T-helper 17 cell (primary cell): ENCODE measurements at places on chromosomes 13 and 19.
A peak's percentile ranks its signal among the peaks of the same experiment; 100 is the strongest.

DNA sequence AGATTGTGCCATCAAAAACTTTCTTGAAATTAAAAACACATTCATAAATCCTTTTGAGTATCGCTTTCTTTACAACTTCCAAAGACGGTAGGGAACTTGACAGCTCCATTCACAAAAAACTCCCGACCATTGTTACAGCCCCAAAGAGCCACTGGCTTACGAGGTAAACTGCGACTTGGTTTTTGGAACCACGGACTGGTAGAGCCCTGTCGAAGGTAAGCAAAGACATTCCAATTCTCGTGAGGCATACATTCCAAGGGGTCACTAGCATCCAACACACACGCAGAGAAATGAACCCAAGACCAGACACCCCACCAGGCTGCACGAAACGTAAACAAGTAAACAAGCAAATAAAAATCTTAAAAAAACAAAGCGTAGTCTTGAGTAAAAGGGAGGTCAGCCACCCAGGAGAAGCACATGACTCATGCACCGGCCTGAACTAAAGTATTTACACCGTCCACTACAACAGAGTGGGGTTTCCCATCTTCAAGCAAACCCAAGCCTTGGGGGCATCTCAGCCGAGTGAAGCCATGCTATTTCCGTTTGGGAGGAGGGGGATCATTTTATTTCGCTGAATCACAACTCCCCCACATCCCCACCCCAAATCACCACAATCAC lies 1.4 kb downstream of the BRD4 start:
- DNase-seq, result no peak

DNA sequence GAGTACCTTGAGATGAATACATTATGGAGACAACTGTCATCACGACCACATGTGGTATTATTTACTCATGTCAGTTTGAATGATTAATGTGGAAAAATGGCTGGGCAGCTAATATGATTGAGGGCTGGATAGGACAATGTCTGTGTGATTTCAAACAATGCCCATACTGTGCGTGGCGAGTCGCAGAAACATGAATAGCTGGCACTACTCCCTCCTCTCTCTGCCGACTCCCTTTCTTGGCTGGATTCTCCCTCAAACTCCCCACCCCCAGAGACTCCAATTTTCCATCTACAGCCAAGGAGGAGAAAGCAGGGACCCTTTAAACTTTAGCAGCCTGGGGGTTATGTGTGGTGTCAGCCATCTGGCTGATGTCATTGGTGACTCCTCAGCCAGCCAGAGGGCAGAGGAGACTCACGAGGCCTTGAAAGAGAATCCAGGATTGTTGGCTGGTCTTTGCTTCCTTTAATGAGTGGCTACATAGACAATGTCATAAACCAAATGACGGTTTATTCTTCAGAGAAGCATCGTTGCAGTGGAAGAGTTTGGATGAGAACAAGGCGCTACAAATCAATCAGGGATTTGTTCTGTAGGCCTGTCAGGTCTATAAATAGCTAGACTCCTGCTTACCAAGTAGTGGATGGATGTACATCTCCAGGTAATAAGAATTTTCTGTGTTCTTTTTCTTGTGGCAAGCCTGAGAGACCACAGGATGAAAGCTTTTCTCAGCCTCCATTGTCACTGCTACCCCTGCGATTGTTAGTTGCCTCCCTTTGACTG lies 165.6 kb downstream of the DLEU7 start:
- no peak for DNase-seq

DNA sequence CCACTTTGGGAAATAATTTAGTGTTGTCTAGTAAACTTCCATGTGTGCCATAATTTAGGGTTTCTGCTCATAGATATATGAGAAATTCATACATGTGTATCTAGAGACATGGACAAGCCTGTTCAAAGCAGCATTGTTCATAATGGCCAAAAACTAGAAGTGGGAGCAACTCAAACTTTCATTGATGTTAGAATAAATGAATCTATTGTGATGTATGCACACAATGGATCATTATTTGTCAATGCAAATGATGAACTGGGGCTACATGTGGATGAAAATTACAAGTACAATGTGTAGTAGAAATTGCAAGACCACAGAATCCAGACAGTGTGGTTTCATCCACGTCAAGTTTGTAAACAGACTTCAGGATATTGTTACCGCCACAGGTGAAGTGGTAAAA lies 284.7 kb downstream of the SLC7A1 start:
- no peak for DNase-seq

DNA sequence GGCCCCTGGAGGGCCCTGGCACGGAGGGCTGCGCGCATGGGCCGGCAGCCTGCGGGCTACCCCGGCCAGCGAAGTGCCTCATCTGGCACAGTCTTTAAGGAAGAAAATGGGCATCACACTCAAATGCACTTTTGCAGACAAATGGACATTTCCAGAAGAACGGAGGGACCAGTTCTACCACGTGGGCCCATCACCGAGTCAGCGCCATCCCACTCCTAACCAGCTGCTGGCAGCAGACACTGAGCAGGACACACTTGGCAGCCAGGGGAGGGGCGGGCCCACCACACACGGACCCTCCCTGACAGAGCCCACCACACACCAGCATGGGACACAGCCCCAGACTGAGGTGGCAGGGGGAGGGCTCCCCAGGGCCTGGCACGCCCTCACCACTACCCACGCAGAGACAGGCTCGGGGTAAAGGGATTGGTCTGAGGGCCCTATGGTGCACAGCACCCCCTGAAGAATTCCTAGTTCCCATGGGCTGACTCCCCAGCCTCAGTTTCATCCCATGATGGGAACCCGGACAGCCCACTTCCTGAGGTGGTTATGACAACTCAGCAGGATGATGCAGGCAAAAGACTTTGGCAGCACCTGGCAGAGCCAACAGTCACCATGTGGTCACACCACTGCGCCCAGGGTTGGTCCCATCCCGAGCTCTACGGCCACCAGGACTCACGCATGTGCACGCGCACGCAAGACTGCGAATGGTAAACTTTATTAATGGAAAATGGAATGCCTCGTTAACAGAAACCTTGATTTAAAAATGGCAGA lies 18.7 kb upstream of the TINCR start:
- DNase-seq, result no peak

GRCh38 chr19:51025401-51025800 lies 1.0 kb downstream of the KLK11 start:
- no peak for DNase-seq

GRCh38 chr19:13985771-13986347 lies 20.3 kb downstream of the RFX1 start:
- DNase-seq, result no peak

DNA sequence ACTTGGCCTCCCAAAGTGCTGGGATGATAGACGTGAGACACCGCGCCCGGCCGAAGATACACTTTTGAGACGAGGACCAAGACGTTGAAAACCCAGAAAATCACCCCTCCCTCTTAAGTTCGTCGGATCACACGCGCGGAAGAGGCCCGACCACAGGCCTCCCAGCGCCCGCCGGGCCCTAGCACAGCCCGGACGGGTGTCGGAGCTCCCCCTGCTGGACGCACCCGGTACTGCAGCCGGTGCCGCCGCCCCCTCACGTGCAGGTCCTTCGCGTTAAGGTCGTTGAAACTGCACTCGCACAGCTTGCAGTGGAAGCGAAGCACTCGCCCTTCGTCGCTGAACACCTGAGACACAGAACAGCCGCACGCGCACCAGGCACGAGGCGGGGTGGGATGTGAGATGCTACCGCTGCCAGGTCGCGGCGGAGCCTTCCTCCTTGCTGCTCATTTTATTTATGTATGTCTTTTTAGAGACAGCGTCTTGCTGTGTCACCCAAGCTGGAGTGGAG lies 35.7 kb upstream of the MATK start:
- peak; percentile 78 for DNase-seq

DNA sequence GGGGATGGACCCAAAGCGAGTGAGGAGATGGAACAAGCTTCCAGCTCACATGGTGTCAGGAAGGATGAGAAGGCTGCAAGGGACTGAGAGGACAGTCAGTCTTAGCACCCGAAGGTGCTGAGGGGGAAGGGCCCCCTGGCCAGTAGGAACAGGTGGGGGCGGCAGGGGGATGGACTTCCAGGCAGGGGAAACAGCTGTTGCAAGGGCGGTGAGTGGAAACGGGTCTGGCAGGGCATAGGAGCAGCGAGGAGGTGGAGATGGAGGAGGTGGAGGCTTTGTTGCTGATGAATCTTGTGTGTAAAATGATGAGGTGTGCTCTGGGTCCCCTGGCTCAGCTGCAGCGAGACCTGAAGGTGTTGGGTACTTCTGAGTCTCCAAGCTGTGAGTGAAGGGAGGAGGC lies 1.2 kb downstream of the MAP1S start:
- DNase-seq, result no peak
